RWPE2 (cell line): ENCODE measurements at places on chromosomes 6 and 20.

GRCh38 chr6:161459008-161459615 is 185.3 kb upstream of the AGPAT4 start:
- DNase-seq = no peak

DNA sequence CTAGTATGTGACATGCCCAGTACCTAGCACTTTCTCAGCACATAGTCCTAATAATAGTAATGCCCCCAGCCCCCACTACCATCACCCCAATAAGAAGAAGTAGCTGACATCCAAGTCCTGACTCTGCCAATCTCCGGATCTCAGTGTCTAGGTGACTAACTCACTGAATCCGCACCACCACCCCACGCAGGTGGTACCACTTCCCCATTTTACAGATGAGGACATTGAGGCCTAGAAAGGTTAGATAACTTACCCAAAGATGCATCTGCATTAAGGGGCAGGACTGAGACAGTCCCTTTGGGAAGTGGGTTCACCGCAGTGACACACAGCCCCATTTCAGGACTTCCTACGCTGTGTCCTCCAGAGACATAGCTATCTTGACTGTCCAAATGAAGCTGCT is 241.2 kb downstream of the TFAP2C start:
- no peak for DNase-seq

GRCh38 chr20:43541214-43541613 is 17.6 kb upstream of the SGK2 start:
- DNase-seq = no peak

GRCh38 chr20:59217173-59217572 is 53.6 kb downstream of the ZNF831 start:
- no peak for DNase-seq

DNA sequence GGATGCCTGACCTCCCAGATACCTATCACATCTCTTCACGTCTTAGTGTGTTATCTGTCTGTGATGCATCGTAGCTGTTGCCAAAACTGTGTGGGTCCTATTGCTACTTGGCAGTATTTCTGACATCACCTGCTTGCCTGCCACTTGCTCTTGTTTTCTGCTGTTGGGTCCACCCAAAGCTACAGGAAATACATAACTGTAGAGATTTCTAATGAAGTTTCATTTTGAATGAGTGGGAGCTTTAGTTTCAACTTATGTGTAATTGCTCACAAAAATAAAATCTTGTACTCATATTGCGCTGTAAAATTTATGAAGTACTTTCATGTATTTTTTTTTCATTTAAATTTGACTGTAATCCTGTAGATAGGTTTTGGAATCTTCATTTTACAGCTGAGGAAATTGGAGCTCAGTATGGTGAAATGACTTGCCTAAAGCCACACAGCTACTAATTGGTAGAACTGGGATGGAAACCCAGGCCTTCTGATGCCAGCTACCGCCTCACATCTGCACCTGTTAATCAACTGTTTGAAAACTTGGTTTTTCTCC is 113.6 kb upstream of the MAN1A1 start:
- DNase-seq = no peak

DNA sequence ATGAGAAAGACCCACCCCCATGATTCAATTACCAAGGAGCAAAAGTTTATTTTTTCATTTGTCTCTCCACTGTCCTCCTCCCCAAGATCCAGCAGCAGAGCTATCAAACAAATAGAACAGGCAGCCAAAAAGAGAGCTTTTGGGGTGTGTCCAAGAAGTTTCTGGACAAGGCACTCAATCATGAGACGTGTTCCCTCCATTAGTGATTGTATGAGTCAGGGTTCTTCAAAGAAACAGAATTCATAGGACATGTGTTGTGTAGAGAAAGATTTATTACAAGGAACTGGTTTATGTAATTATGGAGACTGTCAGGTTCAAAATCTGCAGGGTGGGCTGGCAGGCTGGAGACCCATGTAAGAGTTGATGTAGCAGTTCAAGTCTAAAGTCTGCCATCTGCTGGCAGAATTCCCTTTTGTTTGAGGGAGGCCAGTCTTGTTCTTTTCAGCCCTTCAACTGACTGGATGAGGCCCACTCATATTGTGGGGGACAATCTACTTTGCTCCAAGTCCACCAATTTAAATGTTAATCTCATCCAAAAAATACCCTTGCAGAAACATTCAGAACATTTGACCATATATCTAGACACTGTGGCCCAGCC is 248.1 kb upstream of the OPRM1 start:
- no peak for DNase-seq

GRCh38 chr6:108051481-108051880 is 23.1 kb downstream of the OSTM1 start:
- DNase-seq = no peak

GRCh38 chr6:160101277-160102205 is 20.1 kb upstream of the SLC22A1 start:
- no peak for DNase-seq
